Activated T-cell treated with anti-CD3 and anti-CD28 coated beads, Interleukin-2, amount 50 U/mL, for 1 hour (primary cell): ENCODE measurements at places on chromosomes 4 and X.

DNA sequence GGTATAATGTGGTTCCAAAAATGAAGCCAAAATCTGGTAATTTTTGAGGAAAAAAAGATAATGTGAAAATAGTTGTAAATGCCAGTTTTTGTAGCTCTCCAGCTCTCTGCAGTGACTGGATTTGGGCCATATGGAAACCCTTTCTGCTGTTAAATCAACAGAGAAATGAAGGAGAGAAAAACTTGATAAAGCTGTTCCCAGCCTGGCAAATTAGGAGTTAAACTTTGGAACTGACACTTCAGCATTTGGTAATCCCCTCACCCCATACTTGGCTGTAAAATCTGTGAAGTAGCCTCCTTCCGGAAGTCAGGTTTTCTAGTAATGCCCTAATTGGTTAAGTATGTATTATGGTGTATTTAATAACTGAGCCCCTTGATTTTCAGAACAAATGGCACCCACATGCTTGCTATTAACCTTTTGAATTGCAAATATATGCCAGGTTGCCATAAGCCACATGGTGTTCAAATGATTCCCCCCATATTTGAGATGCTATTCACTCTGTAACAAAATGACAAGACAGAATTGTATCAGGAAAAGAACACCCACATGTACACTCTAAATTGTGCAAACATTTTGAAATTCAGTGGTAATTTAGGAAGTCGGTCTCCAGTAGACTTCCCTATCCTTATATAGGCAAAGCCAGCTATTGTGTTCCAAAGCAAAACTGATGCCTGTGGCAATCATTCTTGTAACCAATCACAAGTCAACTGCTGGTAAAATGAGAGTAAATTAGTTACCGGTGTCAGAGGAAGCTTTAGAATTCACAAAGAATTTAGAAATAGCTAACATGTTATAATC, 96.3 kb upstream of the ADAMTS3 start:
- no peak for DNase-seq

DNA sequence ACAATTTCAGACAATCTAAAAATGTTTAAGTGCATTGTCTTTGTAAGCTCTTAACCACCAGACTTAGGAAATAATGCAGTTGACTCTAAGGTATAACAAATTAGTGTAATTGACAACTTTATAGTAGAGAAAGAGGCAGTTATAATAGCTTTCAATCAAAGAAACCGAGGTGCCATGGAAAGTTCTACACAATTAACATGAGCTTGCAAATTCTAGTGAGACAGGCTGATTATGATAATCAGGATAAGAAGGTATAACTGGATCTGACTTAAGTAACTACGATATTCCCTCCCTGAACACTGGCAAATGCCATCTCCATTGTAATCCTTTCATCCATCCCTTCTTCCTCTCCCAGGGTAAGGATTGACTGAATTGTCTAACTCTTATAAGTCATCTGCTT, 11.4 kb upstream of the KLHL5 start:
- DNase-seq = no peak

DNA sequence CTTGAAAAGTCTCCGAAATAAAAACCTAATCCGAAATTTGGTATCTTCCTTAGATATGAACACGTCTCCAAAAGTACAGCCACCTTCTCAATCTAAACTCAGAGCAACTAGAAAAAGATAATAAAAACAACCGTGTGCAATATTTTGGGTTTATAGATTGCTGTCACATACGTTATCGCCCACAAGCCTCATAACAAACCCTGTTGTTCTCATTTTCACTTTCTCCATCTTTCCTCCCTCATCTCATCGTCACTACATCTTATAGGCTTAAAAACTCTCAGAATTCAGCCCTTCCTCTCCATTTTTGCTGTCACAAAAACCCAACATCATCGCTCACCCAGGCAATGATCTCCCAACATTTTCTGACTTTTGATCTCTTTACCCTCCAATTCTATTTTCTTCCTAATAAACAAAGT, 448 bp upstream of the SCFD2 start:
- no peak for DNase-seq

DNA sequence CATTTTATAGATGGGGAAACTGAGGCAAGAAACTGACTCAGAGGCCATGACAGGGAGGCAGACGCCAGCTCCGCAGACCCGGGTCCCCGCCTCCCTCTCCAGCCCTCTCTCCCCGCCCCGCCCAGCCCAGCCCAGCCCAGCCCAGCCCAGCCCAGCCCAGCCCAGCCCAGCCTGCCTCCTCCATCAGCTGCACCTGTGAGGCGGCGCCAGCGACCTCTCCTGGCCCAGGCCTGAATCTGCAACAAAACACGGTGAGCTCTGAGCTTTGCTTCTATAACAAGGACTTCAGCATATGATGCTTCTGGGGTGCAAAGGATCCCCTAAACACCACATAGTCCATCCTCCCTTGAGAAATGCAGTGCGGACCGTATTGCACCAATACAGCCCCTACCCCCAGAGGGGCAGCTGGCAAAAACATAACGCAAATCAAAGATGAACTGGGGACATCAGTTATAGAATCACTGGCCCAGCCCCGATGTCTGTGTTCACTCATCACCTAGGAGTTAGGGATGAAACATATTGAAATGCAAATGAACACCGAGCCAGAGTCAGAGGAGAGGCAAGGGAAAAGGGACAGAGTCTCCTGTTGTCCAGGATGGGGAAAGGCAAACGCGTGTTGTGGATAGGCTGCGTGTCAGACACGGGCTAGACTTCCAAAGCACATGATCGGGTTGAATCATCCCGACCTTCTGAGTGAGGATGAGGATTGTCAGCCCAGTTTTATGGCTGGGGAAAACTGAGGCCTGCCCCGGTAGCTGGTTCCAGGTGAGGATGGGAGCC, 216.1 kb upstream of the PSAPL1 start:
- no peak for DNase-seq

GRCh38 chr4:138114434-138114833, 127.7 kb downstream of the SLC7A11 start:
- no peak for DNase-seq

- no peak for DNase-seq
Observed at GRCh38 chr4:178632415-178632814, 1190.2 kb upstream of the AGA start.

- no peak for DNase-seq
Observed at GRCh38 chr4:111064342-111064993, 441.6 kb upstream of the PITX2 start.

DNA sequence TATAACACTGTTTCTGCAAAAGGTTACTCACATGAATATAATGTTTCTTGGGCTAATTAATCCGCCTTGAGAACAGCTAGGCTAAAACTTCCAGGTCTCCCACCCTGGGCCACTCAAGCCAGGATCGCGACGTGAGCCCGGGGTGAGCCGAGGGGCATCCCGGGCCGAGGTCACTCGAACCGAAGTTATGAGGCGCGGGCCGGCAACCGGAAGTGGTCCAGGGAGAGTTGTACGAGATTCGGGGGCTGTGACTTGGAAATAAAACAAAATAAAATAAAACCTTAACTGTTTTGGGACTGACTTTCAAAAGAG, 317 bp downstream of the CMC4 start:
- no peak for DNase-seq

DNA sequence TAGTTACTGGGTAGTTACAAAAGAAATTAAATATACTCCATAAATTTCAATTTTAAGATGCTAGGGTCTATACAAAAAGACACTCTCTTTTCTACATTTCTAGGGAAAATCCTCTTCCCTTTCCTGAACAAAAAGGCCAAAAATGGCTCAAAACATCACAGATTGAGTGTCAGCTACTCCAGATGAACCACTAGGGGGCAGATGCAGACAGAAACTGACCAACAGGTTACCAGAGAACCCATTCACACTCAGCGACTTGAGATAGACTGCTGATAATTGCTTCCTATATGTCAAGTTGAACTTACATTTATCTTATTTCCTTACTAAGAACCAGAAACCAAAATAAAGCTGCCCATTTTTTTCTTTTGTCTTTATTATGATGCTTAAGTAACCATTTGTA, 83.4 kb upstream of the MID1IP1 start:
- no peak for DNase-seq

DNA sequence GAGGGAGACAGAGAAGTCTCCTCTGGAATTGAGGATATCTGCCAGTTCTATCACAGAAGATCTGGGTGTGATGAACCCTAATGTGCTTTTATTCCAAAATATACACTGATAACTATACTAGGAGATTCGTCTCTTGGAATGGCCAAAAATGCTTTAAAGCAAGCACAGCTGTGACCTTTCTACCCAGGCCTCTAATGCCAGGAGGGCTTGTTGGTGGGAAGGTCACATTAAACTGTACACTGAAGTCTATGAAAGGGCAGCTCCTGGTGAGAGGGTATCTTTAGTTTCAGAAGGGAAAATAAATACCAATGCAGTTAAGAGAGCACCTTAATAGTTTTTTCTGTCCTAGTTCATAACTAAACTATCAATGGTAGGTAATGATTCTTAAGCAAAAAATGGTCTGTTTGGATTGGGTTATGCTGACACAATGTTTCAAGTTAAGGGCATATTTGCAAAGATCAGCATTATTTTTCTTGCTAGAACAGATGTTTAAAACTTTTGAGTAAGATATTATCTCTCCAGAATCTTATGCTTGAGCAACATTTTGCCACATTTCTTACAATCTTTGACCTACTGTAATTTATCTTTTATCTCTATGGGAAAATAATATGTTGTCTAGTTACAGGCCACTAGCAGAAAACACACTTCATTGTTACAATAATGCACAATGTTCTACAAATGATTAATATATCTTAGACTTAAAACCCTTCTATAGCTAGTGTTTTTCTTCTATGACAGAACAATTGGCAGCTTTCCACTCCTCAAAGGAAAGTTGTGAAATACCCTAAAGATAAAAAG, 59.6 kb downstream of the SEC24D start:
- DNase-seq = no peak

DNA sequence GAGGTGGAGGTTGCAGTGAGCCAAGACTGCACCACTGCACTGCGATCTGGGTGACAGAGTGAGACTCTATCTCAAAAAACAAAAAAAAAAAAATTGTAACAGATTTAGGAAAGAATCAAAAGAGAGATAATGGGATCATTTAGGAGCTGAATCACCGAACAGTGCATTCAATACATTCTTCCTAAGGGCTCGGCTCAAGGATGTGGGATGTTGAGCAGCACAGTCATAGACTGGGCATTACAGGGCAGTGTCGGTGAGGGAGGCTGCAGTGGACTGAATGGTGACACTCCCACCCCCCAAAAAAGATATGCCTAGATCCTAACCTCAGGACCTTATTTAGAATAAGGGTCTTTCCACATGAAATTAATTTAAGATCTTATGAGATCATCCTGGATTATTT, 70.0 kb downstream of the EVC2 start:
- no peak for DNase-seq

DNA sequence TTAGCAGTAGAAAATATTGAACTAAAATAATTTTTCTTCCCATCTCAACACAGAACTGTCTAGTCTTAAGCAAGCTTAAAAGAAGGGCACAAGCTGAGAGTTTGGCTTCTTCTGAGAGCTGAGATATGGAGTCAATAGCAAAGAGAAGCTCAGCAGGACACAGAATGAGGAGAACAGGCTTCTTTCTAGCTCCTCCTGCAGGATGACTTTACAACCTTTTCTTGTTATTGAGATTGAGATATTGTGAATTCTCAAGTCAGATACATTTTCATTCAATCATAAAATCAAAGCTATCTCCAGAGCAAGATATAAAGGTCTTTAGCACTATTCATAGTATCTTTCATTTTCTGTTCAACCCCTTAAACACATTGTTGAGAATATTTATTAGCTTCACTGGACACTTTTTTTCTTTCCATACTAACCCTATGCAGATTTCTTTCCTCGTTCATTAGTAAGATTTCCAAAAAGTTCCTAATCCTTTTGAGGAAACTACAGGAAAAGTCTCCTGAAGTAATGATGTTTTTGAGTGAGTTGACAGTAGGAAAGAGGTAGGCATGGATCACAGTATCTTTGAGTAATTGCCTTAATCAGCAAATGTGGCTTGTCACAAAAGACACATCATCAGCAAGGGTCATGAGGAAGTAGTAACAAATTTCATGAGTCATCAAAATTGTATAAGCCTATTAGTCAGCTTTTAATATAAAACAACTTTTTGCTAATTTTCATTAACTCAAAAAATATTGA, 17.8 kb upstream of the CXCL3 start:
- no peak for DNase-seq

- no peak for DNase-seq
Observed at GRCh38 chr4:180240670-180241069, 2002.5 kb upstream of the TENM3 start.

DNA sequence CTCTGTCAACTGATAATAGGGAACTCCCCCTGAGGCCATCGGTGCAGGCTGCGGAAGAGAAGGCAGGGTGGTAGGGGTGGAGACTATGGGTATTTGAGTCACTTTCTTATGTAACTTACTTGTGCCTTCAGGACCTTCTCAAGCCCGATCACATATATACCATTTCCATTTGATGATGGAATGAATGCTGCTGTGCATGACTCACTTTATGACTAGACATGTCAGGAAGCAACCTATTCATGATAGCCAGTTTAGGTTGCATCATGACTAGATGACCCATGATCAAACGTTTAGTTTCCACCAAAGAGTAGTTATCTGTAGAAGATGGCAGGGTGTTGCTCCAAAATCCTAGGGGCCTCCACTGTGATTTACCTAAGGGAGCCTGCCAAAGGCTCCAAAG, 435.5 kb downstream of the DTHD1 start:
- no peak for DNase-seq

DNA sequence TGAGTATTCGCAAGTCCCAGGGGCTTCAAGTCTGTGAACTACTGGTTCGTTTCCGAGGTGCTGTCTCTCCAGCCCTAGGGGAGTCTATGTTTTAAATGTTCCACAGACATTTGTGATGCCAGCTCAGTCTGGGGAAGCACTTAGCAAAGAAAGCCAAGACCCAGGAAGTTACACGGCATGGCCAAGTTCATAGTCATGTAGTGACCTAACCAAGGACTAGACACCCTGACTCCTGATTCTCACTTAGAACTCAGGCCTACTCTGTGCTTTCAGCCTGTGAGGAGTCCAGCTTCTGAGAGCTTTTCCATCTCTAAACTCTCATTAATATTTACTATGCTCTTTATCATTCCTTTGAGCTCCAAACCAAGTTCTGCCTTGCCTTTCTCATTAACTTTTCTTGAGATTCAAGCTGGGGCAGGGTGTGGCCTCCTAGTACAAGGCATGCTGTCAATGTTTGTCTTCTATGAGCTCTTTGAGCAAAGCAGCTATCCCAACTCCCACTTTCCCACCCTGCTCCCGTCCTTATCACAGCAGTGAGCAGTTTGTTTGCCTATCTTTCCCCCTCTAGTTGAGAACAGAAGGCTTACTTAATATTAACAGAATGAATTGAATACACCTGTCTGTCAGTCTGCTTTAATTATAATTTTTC, 105.4 kb upstream of the FAM9C start:
- no peak for DNase-seq
